Mammary epithelial cell (primary cell): ENCODE measurements at places on chromosomes 7 and 10. TPM values are rescaled to one million over a fixed set of nuclear protein-coding genes. Genes with fewer than 3 reads are reported as not detected.

- no peak for DNase-seq
These were observed 25.3 kb upstream of the WNT2 start for GRCh38 chr7:117347962-117348672.

SPDYE16 gene
- total RNA-seq = not detected in 2 replicates

- no peak for DNase-seq
These were observed 12.0 kb upstream of the BMPER start for GRCh38 chr7:33893377-33893776.

- DNase-seq = no peak
These were observed 66.4 kb downstream of the MTURN start for GRCh38 chr7:30201161-30201666.

DNA sequence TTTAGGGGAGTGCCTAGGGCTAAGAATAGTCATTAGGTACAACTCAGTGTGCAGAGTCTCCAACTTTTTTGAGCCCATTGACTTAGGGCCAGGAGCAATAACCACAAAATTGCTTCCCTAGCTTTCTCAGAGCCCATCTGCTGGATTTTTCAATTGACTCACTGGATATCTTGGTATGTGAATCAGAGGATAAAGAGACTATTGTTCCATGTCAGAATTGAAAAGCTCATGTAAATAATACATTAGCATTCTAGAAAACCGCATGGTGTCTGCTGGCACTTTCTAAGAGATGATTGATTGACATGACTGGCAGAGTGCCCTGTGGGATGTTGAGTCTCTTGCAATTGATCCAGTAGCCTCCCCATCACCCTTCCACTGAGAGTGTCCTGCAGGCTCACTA lies 246.2 kb downstream of the CCDC7 start:
- peak; percentile 98 for DNase-seq

DNA sequence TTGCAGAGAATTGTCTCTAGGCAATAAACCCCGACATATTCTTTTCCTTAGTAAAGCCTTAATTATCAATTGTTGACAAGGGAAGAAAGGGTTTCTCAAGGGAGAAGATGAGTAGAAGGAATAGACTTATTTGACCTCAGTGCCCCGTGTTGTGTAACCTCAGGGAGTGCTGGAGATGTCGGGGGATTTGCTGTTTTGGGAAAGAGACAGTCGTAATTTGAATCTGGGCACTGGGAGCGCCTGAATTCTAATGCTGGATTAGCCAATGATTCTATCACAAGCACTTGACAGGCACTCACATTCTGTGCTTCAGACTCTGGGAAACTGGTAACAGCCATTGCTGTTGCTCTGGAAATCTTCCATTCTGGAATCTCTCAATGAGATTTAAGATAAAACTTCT lies 13.8 kb upstream of the LMOD2 start:
- no peak for DNase-seq
